ENCODE measurements at places on chromosomes 1 and 21. TPM values are rescaled to one million over a fixed set of nuclear protein-coding genes. Genes with fewer than 3 reads are reported as not detected.
A peak's percentile ranks its signal among the peaks of the same experiment; 100 is the strongest.

DNA sequence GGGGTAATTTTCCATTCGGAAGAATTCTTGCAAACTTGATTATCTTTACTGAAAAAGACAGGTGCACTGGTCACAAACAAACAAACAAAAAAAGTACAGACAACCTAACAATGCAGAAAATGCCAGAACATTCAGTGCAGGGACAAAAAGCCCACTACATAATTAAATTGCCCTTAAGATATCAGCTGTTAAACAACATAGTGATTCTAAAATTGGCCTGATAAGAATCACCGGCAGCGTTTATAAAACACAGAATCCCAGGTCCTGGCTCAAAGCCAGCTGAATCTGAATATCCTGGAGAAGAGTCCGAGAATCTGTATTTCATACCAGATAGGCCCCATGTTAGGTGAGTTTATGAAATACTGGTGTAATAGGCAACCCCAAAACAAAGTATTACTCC, 6.1 kb downstream of the PLPP3 start:
- H3K36me3 ChIP-seq, result no peaks in the 10 kb centered on the region
- no peak overlapping the region for H3K4me3 ChIP-seq
- no peak for DNase-seq
- peaks cover 21% of the 10 kb centered on the region for H3K27me3 ChIP-seq
- no peak overlapping the region for H3K27ac ChIP-seq

DNA sequence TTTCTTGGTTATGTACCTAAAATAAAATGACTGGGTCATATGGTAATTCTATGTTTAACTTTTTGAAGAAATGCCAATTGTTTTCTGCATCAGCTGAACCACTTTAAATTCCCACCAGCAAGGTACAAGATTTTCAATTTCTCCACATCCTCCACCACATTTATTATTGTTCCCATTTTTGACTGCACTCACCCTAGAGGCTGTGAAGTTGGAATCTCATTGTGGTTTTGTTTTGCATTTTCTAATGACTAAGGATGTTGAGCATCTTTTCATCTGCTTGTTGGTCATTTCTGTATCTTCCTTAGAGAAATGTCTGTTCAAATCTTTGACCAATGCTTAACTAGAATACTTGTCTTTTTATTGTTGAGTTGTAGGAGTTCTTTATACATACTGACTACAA, 72.5 kb downstream of the ASTN1 start:
- no peaks in the 10 kb centered on the region for H3K27me3 ChIP-seq
- H3K36me3 ChIP-seq, result no peaks in the 10 kb centered on the region
- no peak overlapping the region for H3K4me3 ChIP-seq
- DNase-seq, result no peak
- H3K27ac ChIP-seq, result no peak overlapping the region

DNA sequence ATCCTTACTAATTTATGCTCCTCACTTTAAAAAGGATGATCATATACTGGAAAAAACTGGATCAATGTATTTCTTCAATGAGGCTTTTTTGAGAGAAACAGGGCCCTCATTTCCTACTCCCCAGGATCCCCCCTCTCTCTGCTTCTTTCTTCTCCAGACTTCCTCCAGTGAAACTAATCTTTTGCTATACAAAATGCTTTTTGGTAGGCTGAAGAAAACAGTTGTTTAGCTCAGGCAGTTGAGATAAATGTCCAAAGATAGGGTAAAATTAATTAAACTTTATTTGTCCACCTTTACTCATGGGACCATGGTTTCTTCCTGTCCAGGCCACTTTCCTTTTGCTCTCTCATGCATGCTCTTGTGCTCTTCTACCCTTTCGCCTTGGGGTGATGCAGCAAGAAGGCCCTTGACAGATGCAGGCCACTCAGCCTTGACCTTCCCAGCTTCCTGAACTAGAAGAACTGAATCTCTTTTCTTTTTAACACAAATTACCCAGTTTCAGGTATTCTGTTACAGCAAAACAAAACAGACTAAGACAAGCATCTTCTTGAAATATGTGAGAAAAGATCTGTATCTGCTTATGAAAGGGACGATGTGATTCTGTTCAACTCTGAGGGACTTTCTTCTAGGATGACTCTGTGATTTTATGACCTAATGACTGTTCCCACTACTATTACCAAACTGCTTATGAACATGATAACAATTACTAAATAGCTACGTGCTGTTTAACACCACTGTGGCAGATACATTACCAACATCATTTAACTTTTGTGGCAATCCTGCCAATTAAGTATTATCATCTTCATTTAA, 63.7 kb downstream of the NVL start:
- no peak overlapping the region for H3K4me3 ChIP-seq
- H3K4me1 ChIP-seq, result peaks cover 16% of the 10 kb centered on the region
- H3K36me3 ChIP-seq, result peaks cover 26% of the 10 kb centered on the region
- H3K27me3 ChIP-seq, result no peaks in the 10 kb centered on the region
- DNase-seq, result no peak

DNA sequence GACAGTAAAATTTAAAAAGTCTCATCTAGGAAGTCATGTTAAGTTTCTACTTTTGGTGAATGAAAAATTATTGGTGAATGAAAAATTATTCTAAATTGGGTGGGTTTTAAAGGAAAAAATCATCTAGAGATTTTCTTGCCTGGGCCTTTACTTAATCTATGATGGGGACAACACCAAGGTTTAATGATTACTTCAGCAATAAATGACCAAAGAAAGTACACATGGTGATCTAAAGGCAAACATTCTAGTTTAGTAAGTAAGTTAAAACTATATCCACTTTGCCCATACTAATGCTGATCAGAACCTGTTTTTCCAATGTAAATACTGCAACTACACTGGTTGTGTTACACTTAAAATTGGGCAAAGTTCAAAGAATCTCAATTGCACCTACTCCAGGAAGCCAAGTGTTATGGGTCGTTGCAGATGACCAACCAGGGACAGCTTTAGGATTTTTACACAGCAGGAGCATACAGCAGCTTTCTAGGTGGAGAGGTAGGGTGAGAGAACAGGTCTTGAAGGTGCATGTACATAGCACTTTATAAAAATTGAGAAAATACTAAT, 14.6 kb upstream of the RPL5 start:
- H3K27ac ChIP-seq, result no peak overlapping the region
- H3K4me1 ChIP-seq, result no peaks in the 10 kb centered on the region
- no peak overlapping the region for H3K4me3 ChIP-seq
- DNase-seq, result no peak

- H3K27ac ChIP-seq, result no peak overlapping the region
- H3K36me3 ChIP-seq, result peaks cover 23% of the 10 kb centered on the region
- peaks cover 21% of the 10 kb centered on the region for H3K4me1 ChIP-seq
- no peaks in the 10 kb centered on the region for H3K27me3 ChIP-seq
- H3K4me3 ChIP-seq, result no peak overlapping the region
- no peak for DNase-seq
Measured at GRCh38 chr1:8419172-8419571, 101.3 kb downstream of the SLC45A1 start.

GRCh38 chr1:112296908-112297307, 99.1 kb upstream of the CTTNBP2NL start:
- H3K4me3 ChIP-seq, result no peak overlapping the region
- peak; percentile 13 for DNase-seq

ILDR2 gene
- 15.1 TPM for total RNA-seq

PTAFR gene
- 0.25 TPM for total RNA-seq

CYYR1 gene
- total RNA-seq, result not detected

OLIG2 gene
- not detected for total RNA-seq

UCHL5 gene
- total RNA-seq, result 85.7 TPM

MTHFR gene
- 9.6 TPM for total RNA-seq

All from activated CD8-positive, alpha-beta T cell treated with anti-CD3 and anti-CD28 coated beads for 36 hours (primary cell).